Ureter (tissue), 1 donor: ENCODE measurements at places on chromosomes 12 and 14.

GRCh38 chr12:13288501-13288900 lies 92.0 kb downstream of the EMP1 start:
- no peak for DNase-seq

DNA sequence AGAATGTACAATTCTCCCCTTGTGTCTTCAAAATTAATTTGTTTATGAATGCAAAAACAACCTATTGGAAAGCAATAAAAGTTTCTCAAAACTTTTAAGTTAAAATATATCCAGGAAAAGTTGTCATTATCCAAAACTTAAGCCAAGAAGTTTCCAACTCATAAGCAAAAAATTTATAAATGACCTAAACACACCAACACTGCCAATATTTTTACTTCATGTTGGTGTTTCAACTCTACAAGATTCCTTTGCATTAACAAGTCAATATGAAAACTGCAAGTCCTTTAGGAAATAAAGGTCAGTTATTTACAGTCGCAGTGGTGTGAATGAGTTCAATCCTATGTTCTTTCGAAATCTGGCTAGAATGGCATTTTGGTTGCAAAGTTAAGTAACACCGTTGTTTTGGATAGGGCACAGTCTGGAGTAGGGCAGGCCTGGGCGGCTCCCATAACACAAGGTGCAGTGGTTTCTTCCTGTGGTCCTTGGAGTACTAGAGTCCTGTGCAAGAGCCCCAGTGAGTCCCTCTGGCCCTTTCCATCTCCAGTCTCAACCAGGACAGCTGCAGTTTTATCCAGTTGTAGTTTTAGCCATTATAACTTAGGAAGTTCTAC lies 151.4 kb downstream of the MED13L start:
- DNase-seq: no peak

GRCh38 chr14:94066089-94066676 lies 14.8 kb downstream of the DDX24 start:
- DNase-seq: no peak

DNA sequence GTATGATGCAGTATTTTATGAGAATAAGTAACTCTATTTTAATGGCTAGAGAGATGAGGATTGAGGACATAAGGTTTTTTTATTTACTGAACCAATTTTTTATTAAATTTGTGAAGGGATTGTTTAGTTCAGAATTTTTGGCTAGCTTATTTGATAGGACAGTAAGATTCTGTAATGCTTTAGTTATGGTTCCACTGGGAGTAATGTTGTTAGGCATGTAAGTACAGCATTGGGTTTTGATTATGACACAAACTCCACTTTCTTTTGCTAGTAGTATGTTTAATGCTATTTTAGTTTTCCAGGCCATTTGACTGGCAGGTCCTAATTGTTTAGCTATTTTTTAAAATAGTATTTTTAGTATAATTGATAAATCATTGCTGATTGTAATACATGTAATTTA lies 33.8 kb upstream of the LRRC10 start:
- DNase-seq: no peak

DNA sequence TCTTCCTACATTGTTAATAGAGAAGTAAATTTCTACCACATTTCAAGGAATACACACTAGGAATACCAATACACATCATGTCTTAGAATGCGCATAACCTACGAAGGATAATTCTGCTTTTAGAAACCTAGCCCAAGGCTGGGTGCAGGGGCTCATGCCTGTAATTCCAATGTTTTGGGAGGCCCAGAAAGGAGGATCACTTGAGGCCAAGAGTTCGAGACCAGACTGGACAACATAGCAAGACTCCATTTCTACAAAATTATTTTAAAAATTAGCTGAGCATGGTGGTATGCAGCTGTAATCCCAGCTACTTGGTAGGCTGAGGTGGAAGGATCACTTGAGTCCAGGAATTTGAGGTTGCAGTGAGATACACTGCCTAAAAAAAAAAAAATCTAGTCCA lies 206.9 kb downstream of the SOX5 start:
- no peak for DNase-seq

DNA sequence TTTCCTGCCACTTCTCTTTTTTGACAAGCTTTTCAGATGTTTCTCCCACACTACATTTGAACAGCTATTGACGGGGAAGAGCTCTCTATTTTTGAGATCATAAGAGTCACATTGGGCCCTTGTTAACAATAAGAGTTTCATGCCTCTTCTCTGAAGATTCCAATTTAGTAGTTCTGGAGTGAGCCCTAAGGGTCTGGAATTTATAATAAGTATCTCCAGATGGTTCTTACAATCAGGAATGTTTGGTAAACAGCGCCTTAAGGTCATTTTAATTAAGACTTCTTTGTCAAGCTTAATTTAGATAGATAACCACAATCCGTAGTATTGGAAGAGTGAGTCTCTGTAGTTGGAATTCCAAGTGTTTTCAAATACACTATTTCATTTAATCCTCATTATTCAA lies 60.6 kb upstream of the HECTD1 start:
- no peak for DNase-seq

DNA sequence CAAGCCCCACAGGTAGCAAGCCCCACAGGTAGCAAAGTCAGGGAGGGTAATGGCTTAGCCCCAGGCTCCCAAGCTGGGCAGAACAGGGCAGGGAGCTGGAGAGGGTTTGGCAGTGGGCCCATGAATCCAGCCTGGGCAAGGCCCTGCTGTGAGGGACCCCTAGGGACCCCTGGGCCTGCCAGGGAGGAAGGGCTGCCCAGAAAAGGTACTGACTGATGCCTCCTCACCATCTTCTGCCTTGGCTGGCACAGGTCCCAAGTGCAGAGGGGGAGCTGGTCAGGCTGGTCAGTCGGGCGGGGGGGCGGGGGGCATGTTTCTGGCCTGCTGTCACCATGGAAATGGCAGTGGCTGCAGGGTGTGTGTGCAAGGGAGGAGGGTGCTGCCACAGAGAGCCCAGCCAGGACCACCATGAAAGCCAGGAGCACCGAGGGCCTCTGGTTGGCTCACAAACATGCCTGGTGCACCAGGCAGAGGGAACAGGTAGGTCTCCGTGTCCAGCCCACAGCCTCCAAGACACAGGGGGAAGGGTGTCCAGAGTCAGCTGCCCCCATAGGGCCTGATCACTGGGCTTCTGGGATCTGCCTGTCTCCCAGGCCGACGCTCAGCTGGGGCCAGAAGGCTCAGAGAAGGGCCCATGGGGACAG lies 1.5 kb upstream of the CRIP2 start:
- DNase-seq: peak; percentile 64

- DNase-seq: no peak
Measured at GRCh38 chr12:2332947-2333346, 280.2 kb downstream of the CACNA1C start.

DNA sequence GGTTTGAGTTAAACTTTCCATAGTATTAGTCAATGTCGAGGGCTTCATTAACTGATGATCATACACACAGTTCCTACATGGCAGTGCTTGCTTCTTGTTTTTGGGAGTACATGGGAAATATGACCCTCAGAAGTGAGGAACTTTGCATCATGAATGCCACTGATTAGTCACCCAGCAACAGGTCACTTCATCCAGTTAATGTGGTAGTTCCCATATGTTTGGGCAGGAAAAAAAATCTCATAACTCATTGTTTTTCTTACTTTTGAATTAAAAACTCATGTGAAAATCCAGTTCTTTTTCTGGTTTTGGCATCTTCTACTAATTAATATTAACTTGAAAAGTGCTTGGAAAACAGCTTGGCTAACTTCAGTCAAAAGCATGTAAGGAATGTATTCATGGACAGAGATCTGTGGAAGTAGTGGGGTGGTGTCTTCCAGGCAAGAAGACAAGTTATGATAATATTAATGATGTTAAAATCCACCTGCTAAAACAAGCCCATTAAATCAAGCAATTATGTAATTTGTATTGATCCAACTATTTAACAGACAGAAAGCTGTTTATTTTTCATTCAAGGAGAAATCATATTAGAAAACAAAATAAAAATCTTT lies 309.1 kb upstream of the NAV3 start:
- no peak for DNase-seq

- no peak for DNase-seq
Measured at GRCh38 chr14:67031920-67032774, 157.1 kb upstream of the GARIN2 start.
